Kidney capillary endothelial cell (primary cell): ENCODE measurements at places on chromosomes 3 and 15.

- DNase-seq, result no peak
Observed at GRCh38 chr15:74269362-74270035, 33.4 kb downstream of the CCDC33 start.

- DNase-seq, result no peak
Observed at GRCh38 chr3:133965906-133966305, 63.8 kb downstream of the SLCO2A1 start.

- DNase-seq, result no peak
Observed at GRCh38 chr3:14902719-14903118, 44.7 kb upstream of the NR2C2 start.

DNA sequence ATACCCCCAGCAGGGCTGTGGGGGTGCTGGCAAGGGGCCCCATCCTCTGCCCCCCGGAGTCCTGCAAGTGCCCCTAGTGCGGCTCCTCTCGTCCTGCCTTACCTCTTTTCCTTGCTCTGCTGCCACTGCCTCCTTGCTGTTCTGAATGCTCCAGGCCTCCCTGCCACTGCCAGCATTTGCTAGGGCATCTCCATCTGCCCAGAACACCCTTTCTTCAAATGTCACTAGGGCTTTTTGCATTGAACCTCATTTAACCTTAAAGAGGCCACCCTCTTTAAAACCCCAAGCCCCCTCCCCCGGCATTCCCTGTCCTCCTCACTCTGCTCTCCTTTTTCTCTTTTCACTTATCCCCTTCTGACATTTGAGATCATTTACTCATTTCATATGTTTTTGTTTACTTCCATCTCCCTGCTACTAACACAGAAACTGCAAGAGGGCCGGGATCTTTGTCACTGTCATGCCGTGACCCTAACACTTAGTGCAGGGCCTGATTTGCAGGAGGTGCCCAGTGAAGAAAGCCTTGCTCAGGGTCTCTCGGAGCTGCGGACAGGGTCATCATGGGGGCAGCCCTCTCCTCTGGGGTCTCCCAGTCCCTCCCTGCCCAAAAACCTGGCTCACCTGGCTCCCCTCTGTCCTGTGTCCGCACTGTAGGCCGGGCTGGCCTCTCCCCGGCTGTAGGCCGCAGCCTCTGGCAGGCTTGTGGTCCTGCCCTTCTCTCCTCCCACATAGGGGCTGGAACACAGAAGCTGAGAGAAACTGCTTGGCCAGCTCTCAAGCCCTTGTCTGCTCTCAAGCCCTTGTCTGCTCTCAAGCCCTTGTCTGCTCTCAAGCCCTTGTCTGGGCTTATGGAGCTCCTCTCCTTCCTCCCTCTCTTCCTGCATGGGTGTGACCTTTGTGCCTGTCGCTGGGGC is at the start of gene ACOX2:
Gene ACOX2, minus strand, starts transcription at position 690 of the 911 bp plus-strand sequence. CDS start 2,084 bp downstream, outside the sequence.
- no peak for DNase-seq

- DNase-seq, result no peak
Observed at GRCh38 chr3:188111002-188111584, 42.9 kb upstream of the LPP start.

DNA sequence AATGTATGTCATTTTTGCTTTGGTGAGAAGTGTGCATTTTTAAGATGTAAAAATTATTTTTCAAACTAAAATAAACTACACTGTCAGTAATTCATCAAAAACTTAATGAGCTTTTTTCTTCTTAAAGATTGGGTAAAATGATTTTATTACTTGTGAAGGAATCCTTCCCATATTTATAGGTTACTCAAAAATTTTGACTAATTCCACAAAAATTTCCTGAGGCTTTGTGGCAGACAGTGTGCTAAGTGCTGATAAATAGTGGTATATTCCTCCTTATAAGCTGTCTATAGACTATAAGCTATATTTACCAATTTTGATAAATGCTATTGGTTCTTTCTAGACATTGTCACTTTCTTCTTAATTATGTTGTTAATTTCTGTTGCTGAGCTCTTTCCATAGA is 284.5 kb upstream of the SEMA6D start:
- DNase-seq, result no peak

- DNase-seq, result no peak
Observed at GRCh38 chr15:37015451-37015850, 84.9 kb downstream of the MEIS2 start.

GRCh38 chr3:46950650-46951241 is 25.8 kb downstream of the CCDC12 start:
- no peak for DNase-seq

GRCh38 chr3:70010346-70010745 is 10.8 kb downstream of the SAMMSON start:
- DNase-seq, result no peak

- DNase-seq, result no peak
Observed at GRCh38 chr3:124981472-124981871, 46.9 kb upstream of the MUC13 start.

DNA sequence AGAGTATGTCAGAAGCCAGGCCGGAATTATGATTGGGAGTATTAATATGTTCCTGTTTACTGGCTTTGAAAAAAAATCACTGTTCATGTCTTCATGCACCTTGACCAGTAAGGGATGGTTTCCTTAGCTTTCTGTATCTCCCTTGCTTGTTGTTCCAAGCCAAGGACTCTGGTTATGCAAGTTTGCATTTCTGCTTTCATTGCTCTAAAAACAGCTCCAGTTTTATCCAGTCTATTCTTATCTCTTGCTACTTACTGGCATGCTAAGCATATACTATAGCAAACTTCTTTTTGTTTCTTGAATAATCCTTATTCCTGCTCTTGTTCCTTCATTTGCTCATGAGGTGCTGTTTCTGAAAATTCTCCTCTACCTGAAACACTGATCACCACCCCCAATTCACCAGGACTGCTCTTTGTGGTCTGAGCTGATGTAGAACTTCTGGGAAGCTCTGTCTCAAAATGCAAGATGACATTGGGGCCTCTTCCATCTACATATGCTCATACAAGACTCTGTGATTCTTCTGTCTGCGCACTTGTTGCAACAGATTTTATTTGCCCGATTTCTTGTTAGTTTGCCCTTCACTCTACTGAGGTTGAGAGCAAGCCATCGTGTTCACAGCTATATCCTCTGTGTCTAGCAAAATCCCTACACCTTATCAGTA is 173.0 kb downstream of the EBLN2 start:
- DNase-seq, result no peak

DNA sequence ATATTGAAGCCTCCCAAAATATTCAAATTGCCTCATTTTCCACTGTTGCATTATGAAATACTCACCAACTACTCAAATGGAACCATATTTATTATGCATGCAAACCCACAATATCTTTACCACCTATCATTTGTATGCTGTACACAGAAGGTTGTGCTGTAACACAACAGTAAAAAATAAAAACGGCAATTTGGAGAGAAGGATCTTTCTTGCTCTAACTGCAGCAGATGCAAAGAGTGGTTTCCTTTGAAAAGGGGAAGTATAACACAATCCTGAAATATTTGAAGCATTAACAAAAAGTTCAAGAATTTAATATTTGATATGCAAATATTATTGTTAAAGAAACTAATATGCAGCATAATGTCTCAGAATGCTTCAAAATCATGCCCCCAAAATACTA is 244.5 kb upstream of the SUCLG2 start:
- DNase-seq, result no peak

- DNase-seq, result no peak
Observed at GRCh38 chr3:178847190-178847589, 224.4 kb downstream of the ZMAT3 start.

- no peak for DNase-seq
Observed at GRCh38 chr15:99917252-99917651, 184.0 kb upstream of the LYSMD4 start.
